ENCODE measurements at places on chromosomes 12 and 14.

GRCh38 chr14:96783915-96784224, 13.3 kb upstream of the VRK1 start:
- DNase-seq = no peak

DNA sequence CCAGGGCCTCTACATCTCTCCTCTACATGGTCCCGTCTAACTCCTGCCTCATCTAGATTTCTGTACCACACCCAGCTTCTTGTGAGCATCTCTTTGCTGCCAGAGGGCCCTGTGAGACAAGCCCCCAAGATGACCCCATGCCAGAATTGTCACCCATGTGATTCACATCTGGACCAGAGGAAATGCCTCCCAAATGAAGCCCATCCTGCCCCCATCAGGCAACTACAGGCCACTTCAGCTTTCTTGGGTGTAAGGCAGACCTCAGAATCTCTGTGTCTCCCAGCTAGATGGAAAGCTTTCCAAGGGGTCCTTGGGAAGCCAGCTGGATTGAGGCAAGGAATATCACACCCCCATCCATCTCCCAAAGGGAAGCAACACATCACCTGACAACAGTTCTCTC, 9.3 kb upstream of the OAS3 start:
- DNase-seq = no peak

GRCh38 chr12:54716261-54716660, 68.1 kb upstream of the DCD start:
- no peak for DNase-seq

DNA sequence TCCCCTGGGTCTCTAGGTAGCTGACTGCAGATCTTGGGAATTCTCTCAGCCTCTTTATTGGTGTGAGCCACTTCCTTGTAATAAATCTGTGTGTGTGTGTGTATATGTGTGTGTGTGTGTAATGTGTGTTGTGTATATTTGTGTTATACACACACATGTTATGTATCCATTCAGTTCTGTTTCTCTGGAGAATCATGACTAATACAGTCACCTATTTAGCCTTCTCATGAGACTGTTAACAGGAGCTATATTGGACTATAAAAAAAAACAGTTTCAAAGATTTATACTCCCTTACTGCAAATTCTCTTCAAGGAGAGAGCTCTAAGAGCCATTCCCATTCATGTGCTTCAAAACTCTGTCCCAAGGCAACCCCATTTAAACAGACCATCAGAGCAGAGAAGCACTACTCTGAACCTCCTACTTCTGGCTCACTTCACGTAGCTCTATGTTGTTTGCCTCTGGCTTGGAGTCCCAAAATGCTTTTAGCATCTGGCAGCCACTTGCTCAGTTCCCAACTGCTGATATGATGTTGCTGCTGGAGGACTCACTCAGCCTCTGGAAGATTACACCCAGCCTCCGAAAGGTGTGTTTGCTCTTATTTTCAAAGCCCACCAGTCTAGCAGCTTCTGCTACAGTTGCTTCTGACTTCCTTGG, 48.7 kb upstream of the KITLG start:
- DNase-seq = no peak

DNA sequence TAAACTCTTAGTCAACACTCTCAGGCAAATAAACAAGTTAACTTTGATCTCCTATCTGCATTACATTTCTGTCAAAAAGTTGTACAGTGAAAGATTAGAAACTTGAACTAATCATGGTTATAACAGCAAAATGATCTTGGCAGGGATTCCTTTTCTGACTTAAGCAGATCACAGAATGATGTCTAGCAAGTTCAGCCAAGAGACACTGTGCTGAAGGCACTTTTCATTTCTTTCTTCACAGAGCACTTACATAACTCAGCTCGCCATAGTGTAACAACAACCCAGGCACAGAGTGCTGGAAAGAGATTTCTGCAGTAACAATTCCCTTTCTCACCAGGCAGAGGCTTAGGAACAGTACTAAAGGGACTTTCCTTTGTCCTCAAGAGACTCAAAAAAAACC, 19.6 kb upstream of the CSRP2 start:
- DNase-seq = no peak

DNA sequence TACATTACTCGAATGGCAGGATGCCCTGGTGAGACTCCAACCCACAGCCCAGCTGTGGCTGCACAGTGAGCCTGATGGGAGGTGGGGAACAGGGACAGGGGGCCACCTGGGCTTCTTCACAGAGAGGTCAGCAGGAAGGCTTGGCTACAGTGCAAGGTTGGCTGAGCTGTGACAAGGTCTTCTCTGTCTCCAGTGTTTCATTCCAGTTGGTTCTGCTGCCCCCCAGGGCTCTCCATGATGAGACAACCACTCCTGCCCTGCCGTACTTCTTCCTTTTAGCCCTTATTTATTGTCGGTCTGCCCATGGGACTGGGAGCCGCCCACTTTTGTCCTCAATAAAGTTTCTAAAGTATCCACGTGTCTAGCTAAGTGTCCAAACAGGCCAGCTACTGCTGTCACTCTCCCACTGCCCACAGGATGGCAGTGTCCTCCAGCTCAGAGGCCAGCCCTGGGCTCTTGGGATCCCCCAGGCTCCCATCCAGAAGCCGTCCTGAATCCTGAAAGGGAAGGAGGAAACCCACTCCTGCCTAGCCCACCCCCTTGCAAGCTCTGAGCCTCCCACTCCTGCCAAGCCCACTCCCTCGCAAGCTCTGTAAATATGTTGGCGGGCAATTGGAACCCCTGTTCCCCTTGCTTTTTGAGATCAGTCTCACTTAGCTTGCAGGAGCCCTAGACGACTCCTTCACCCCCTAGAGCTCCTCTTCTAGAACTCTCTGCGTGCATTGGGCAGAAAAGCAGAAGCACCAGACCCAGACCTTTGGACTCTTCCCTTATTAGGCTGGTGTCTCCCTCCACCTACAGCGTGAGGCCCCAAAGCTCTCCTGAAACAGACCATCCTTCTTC, 5.4 kb downstream of the C1QL4 start:
- no peak for DNase-seq

DNA sequence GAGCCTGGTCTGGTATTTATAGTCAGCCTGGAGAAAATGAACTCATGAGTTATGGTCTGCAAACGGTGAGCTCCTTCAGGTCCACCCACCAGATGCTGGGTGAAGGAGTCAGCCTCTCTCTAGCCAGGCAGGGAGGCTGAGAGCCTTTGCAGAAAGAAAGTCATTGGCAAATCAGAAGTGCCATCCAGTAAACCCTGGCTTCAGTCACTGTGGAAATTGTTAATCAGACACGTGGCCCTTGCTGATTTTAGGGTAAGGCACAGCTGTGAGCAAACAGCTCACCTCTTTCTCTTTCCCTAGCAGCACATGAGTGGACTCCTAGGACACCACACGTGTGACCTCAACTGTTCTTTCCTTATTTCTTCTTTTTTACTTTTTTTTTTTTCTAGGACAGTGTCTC, 44.9 kb downstream of the CHST11 start:
- DNase-seq = no peak

DNA sequence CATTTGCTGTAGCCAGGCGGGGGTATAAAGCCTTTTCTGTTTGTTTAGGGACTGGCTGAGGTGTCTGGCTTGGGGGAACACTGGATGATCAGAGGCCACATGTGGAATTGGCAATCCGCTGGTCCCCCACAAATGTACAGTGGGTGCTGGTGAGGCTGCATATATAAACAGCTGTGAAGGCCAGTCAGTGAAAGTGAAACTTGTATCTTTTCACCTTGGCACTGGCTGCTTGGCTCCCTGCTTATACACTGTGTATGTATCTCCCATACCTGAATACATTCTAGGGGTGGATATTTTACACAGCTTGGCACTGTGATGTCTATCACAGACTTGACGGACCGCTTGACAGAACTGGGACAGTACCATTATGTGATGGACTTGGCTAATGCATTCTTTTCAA, 246.8 kb upstream of the AVPR1A start:
- no peak for DNase-seq

DNA sequence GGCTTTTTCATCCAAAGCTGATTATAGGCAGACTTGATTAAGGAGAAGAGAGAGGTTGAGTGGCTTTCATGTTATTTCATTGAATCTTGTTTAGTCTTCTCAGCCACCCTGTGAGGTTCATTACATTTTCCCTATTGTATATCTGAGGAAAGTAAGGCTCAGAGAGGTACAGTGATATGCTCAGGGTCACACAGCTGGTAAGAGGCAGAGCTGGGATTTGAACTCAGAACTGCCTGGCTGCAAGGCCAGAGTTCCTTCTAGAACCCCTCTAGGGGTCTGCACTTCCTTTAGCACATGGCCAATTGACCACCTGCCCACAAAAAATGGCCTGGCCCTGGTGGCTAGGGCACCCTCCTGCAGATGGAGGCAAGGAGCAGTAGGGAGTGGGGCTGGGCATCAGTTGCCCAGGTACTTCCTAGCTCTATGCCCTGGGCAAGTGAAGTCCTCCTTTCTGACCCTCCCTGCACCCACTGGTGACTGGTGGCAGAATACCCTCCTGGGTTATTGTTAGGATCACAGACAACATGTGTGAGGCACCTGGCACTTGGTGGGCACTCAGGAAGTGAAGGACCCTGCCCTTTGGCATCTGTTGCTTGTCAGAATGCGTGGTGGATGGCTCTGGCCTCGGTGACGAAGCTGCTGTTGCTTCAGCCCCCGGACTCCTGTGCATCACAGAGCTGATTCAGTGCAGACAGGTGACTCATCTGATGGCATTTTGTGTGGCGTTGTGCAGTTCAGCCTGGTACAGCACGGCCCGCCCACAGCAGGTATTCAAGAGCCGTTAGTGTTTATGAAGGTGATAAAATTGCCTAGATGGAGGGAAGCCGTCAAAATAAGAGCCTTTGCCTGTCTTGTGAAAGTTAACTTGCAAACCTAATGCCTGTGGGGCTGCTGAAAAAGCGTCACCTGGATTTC, 115.8 kb downstream of the SLC25A47 start:
- DNase-seq = peak; percentile 34

DNA sequence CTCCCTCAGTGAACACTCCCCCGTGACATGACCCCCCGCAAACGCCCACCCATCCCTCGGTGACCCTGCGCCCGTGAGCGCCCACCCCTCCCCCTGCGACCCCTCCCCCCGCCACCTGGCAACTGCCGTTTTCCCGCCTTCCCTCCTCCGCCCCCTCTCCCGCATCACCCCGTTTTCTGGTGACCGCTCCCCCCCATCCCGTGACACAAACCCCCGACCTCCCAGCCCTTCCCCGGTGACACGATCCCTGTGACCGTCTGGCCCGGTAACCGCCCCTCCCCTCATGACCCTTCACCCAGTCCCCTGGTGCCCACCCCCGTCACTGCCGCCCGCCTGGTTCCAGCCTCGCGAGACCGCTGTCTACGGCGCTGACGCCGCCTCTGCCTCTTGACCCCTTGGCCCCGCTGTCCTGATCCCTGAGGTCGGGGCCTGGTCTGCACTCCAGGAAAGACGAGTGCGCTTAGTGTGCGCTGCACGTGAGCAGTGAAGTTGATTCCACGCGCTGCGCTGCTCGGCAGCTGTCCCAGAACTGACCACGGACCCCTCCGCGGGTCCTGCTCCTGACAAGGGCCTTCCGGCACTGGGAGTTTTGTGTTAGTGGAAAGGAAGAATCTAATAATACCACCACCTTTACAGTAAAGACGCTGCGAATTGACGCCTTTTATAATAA, 59.4 kb downstream of the DDX51 start:
- DNase-seq = peak; percentile 19

DNA sequence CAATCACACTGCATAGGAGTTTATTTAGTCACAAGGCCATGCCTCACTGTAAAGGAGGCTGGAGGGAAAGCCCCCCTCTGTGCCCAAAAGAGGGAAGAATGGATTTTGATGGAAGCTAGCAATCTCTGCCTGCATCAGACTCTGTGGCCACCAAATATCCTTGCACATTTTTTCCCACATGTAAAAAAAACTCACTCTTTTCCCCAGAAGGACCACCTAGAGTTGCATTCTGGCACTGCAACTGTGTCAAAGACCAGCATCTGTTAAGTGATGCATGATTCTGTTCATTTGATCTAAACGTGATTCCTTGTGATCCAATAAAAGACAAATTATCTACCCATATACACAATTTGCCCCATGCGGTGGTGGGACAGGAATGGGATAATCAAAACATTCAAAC, 8.0 kb downstream of the RHOJ start:
- no peak for DNase-seq

DNA sequence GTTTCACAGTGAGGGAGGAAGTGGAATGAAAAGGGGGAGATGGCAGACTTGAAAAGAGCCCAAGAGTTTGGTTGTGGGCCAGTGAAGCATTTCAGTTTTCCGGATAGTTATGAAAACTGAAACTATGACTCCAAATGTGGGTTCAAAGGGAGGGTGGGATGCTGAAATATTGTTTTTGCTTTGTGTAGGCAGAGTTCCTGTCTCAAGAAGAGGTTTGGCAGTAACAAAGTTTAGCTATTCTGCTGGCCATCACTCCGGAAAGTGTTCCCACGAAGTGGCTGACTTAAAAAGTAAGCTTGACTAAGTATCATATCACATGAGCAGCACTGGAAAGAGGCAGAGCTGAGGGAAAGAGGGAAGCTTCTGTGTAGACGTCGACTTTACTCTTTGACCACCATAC, 85.2 kb downstream of the CAND1 start:
- no peak for DNase-seq

DNA sequence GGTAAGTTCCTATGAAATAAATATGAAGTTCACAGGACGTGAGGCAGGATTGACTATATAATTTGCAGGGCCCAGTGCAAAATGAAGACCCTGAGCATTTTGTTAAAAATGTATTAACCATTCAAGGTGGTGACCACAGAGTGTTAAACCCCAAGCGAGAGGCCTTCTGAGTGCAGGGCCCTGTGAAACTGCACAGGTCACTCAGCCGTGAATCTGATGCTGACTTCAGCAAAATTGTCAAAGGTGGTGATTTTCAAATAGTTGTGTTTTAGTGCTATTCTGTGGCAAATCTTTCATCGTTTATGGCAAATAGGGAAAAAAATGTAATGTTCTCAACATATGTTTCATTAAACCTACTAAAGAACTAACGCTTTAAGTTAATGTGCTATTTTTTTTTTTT, 334.0 kb upstream of the NAV3 start:
- DNase-seq = no peak

DNA sequence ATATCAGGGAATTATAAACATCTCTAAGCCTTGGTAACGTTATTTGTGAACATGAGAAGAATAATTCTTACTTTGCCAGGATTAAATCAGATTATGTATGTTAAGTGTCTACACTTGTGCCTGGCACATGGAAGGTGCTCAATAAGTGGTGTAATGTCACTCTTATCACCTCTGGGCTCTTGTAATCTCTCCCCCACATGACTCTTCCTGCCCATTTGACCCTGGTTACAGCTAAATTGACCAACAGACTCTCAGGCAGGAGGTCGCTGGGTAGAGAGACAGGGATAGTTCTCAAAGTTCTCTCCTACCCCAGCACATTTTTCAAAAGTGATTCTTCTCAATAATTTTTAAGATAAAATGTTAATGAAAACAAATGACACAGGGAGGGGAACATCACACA, 137.8 kb upstream of the FRMD6 start:
- DNase-seq = no peak
